ENCODE measurements at places on chromosomes 3 and 15. TPM values are rescaled to one million over a fixed set of nuclear protein-coding genes. Genes with fewer than 3 reads are reported as not detected.

GRCh38 chr15:93213281-93213680 is 124.3 kb upstream of the RGMA start:
- no peak for DNase-seq

GRCh38 chr15:98948941-98949340 is 58.7 kb downstream of the PGPEP1L start:
- DNase-seq, result no peak

- DNase-seq, result no peak
Observed at GRCh38 chr3:132625613-132626012, 28.5 kb downstream of the ACKR4 start.

- DNase-seq, result peak; percentile 78
Observed at GRCh38 chr3:158570999-158571702, at the start of gene MLF1. TSS of gene MLF1 (plus strand) at chr3:158571194. CDS start at chr3:158571301, 107 bp downstream.

Gene PIGX
- 49.0 TPM for total RNA-seq

DNA sequence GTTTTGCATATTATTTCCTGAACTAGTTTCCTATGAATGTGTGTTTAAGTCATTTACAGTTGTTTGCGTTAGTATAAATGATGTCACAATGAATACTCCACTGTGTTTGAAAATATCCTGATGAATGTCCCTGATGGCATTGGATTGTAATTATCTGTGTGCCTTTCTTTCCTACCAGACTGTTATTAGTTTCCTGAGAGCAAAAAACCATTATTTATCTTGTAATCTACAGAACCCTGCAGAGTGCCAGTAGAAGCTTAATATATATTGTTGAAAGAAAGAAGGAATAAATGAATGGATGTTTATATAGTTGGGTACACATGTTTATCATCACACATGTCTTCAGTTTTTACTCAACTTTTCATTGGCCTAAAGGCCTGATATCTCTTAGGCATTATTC is 312.6 kb downstream of the AGBL1 start:
- no peak for DNase-seq

Gene C3orf49
- not detected for total RNA-seq

Gene FAM107A
- total RNA-seq, result not detected

DNA sequence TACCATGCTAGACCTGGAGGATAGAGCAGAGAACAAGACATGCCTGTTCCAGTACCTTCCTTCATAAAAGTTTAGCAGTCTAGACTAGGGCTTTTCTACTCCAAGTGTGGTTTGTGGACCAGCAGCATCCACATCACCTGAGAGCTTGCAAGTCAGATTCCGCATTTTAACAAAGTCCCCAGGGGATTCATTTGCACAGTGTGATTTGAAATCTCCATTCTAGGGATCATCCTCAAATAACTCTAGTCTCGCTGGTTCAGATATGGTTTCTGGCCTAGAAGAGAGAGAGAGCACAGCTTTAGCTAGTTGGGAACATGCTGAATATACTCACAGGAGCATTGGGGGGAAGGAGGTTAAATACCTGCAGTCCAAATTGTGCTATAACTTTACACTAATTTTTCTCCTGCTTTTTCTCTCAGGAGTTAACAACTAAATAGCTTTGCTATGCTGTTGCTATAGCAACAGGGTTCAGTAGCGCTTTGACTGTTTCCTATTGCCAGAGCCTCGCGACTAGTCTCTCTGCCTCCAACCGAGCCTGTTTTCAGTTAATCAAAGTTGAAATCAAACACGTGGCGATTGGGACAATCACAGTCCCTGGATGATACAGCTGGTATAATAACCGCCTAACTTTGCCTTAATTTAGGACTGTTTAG is 64.0 kb upstream of the RASGRF1 start:
- no peak for DNase-seq

Gene ZIC1
- total RNA-seq, result not detected

- no peak for DNase-seq
Observed at GRCh38 chr3:196554205-196554604, 14.1 kb downstream of the WDR53 start.

- no peak for DNase-seq
Observed at GRCh38 chr15:83887404-83887803, 233.5 kb downstream of the ADAMTSL3 start.

Gene SEMA6D
- total RNA-seq, result not detected

DNA sequence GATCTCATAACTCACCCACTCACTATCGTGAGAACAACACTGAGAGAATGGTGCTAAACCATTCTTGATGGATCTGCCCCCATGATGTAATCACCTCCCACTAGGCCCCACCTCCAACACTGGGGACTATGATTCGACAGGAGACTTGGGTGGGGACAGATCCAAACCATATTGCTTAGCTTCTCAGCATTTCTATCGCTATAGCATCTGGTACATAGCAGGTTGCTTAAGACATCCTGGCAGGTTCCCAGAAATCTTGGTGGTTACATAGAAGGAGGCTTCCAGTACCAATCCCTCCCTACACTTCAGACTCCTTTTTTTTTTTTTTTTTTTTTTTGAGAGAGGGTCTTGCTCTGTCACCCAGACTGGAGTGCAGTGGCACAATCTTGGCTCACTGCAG is 487.8 kb downstream of the EDEM1 start:
- DNase-seq, result no peak

DNA sequence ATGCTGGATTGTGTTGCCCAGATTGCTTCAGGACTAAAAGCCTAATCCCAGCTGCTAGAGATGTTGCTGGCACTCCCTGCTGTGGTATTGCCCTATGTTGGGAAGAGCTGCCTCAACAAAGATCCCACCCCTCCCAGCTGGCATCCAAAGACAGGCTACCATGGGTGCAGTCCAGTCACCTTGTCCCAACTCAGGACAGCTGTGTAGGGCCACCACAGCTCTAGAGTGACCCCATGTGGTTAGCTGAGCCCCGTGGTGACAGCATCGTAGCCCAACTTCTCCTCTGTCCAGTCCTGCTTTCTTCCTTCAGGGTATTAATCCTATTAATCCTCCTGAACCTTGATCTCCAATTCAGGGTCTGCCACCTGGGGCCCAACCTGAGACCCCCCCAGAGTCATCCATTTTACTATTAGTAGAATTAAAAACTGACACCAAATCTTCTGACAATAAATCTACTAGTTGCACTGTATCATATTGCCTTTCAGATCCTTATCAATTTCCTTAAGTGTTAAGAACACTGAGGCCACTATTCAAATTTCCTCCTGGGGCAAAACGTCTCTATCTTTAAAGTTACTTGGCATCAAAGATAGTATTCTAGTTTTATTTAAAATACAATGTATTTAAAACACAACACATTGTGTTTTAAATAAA is 83.5 kb downstream of the AQP9 start:
- DNase-seq, result no peak

DNA sequence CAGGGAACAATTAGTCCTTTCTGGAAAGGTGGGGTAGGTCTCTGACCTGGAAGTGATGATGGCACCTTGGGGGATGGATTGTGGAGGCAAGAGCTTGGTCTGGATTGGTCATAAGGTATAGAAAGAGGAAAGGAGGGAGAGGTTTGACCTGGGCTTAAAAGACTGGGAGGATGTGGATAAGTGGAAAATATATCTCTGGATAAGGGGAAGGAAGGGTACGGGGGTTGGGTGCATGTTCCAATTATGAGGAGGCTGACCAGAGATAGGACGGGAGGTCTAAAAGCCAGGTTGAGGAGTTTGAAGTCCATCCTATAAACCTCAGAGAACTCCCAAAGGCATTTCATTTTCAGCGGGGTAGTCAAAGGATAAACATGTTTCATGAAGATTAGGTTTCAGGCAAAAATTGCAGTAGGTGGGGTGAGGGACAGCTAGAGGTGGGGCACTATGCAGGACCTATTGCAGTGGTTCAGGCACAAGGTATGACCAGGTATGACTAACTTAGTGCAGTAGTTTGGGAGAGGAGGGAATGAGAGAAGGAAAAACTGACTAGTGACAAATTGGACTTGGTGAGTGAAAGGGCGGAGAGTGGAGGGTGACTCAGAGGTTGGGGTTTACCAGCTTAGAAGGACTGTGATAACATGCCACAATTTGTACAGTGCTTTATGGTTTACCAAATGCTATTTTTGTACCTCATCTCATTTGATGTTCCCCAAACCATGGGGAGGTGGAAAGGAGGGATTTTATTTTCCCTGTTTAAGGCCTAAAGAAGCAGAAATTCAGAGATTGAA is 10.7 kb downstream of the PDE8A start:
- DNase-seq, result no peak

Gene MESP2
- not detected for total RNA-seq

DNA sequence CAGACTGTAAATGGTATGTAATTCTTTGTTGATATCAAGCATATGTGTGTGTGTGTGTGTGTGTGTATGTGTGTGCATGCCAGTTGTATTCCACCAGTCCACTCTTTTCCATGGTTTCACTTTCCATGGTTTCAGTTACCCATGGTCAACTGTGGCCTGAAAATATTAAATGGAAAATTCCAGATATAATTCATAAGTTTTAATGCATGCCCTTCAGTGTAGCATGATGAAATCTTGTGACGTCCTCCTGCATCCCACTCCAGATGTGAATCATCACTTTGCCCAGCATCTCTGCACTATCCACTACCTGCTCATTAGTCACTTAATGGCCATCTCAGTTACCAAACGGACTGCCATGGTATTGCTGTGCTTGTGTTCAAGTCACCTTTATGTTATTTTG is 215.9 kb downstream of the GBE1 start:
- no peak for DNase-seq

GRCh38 chr3:151011427-151011826 is 38.9 kb upstream of the CLRN1 start:
- DNase-seq, result no peak

Gene CADPS
- total RNA-seq, result not detected

Gene DUOX2
- not detected for total RNA-seq

DNA sequence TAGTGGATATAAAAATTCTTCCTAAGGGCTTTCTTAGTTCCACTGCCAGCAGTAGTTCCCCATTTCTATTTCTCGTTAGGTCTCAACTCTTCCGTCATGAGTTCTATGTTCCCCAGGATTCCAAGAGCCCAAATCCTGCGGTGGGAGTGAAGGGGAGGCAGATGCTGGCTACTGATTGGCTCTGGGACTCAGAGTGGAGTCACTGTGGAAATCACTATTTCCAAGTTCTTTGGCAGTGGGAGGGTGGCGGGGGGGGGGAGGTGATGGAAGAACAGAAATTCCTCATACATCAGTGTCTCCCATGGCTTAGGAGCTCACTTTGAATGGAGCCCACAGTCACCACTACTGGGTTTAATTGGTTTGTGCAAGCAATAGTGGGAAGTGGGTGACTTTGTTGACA is 5.6 kb downstream of the CCR1 start:
- DNase-seq, result no peak

DNA sequence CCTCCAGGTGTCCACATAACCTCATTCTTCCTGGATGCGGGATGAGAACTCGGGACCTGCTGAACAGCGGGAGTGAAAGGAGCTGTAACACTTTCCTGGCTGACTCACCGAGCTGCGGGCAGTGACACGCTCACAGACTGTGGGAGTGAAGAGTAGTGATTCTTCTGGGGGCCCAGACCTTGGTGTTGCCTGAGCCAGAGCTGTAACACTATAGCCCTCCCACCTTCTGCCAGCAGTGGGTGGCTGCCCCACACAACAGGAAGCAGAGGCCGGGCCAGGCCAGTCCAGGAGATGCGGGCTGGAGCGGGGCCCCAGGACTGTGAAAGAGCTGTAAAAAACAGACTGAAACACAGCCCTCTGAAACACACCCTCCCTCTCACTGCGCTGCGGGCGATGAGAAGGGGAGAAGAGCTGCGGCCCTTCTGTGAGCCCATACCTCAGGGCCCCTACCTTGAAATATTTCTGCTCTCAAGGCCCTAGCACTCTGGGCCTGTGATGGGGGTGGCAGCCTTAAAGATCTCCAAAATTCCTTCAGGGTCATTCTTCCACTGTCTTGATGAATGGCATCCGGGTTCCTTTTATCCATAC is 464.0 kb upstream of the CCDC54 start:
- DNase-seq, result no peak

DNA sequence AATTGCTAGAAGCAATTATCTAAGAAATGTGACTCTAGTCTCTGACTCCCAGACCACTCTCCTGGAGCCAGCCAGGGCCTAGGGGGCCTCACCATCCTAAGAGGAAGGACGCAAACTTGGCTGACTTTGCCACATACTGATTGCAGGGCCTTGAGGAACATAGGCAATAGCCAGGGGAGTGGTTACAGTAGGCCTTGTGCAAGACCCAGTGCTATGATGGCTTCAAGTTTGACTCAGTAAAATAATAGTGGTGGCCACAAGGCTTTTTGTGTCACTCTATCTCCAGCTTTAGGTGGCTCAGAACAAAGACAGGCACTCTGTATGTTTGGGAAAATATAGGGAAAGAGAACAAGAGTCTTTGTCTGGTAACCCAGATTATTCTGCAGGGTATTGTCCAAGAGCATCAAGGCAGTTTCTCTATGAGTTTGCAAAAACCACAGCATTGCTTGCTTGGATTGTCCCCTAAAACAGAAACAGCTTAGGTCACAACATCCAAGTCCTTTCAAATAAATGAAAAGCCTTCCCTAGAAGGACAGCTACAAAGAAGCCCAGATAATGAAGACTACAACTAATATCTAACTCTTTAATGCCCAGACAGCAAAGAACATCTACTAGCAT is 631.5 kb downstream of the PYDC2 start:
- DNase-seq, result no peak

DNA sequence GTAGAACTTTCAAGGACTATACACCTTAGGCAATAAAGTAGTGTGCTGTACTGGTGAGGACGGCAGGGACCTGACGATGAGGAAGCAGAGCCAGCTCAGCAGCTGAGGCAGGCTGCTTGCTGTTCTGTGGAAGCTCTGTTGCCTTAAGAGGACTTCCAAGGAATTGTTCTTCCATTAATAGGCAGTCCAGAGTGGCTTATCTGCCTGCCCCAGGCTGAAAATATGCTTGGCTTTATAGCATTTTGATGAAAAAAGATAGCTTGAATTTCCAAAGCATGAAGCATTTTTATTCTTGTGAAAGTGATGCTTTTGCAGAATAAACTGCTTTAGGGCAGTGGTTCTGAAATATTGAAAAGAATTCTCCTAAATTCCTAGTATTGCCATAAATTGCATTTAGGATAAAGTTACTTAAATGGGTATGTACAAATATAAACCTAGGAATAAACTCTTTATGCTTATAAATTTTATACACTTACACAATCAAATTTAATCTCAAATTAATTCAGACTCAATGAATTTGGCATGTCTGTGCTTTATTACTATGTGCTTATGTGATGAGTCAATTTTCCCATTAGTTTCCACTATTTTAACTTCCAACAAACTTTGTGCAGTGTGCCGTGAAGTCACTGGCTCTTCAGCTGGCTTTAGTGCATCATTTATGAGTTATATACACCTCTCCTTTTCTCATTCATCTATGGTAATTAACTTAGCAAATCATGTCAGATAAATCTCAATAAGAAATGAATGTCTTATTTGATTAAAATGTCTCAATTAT is 231.0 kb upstream of the RASGRP1 start:
- DNase-seq, result no peak

GRCh38 chr3:33798113-33798417 is 365 bp upstream of the PDCD6IP start:
- DNase-seq, result no peak

DNA sequence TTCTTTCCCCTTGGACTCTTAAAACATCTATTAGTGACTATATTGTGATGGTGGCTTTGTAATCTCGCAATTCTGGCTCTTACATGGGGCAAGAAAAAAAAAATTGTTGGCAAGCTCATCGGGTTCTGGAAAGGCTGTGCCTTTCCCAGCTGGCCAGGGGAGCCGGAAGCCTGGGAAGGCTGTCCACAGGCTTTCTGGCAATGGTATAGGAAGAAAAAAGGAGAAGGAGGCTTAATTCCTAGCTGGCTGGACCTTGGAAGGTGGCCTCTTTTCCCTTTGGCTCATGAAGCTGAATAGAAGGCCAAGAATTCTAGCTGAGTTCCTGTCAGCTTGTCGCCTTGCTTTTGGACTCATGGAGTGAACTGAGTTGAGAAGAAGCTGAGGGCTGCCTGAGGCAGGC is 243.5 kb upstream of the SEMA6D start:
- no peak for DNase-seq

- no peak for DNase-seq
Observed at GRCh38 chr3:5423076-5423475, 235.6 kb downstream of the EDEM1 start.

Gene TGFBR2
- total RNA-seq, result 56.3 TPM

Data from CD8-positive, alpha-beta memory T cell (primary cell).